LNCaP clone FGC (cell line): ENCODE measurements at places on chromosomes 4 and X.

DNA sequence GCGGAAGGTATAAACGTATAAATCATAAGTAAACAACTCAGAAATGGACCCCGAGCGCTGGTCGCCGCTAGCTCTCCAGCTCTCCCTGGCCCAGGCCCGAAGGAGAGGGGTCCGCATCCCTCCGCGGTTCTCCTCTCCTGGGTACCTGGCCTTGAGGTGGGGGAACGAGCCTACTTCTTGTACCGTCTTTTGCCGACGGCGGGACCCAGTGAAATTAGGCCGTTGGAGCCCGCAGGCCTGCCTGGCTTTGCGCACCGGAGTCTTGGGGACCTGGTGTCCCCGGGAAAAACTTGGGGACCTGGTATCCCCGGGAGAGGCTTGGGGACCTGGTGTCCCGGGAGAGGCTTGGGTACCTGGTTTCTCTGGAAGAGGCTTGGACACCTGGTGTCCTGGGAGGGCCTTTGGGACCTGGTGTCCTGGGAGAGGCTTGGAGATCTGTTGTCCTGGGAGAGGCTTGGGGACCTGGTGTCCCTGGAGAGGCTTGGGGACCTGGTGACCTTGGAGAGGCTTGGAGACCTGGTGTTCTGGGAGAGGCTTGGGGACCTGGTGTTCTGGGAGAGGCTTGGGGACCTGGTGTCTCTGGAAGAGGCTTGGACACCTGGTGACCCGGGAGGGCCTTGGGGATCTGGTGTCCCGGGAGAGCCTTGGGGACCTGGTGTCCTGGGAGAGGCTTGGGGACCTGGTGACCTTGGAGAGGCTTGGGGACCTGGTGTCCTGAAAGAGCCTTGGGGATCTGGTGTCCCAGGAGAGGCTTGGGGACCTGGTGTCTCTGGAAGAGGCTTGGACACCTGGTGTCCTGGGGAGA is 12.0 kb downstream of the SHOX start:
- DNase-seq = no peak

DNA sequence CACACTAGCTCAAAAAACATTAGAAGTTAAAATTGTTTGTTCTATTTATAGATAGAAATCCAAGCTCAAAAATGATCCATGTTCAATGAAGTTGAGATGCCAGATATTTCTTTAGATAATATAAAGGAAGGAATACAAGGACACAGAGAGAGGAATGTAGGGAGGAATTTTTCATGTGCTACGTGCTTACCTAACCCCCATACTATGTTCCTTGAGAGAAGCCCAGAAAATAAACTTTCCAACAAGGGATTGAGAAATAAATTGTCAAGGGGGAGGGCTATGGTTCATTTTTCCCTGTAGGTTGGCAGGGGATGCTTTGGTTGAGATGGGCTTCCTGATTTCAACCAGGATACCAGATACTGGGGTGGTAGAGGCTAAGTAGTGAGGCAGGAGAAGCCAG is 15.6 kb upstream of the ADH5 start:
- DNase-seq = no peak

DNA sequence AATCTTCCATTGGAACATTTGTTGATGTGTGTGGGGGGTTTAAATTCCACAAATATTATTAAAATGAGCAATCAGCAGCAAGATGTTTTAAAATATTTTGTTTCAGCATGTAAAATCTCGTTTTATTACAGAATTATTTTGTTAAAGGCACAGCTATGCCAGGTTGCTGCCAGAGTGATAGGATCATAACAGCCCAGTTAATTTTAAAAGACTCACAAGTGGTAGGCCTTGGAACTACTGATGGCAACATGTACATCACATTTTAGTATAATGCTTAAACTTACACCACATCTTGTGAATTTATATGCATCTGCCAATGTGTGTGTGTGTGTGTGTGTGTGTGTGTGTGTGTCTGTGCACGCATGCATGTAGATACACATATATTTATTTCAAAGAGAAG is 97.8 kb upstream of the SPRY1 start:
- no peak for DNase-seq

DNA sequence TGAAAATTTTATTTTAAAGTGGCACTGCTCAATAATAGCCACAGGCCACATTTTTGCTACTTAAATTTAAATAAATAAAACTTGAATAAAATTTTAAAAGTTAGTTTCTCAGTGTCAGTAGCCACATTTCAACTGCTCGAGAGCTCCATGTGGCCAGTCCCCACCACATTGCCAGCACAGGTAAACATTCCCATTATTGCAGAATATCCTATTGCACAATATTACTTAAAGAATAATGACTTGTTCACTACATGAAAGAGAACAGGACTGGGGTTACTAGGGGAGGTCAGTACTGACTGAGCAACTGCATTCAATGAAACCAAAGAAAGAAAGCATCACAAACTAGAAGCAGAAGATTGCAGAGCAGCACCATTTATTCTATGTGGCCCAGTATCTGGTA is 2201.6 kb upstream of the TENM3 start:
- DNase-seq = no peak

DNA sequence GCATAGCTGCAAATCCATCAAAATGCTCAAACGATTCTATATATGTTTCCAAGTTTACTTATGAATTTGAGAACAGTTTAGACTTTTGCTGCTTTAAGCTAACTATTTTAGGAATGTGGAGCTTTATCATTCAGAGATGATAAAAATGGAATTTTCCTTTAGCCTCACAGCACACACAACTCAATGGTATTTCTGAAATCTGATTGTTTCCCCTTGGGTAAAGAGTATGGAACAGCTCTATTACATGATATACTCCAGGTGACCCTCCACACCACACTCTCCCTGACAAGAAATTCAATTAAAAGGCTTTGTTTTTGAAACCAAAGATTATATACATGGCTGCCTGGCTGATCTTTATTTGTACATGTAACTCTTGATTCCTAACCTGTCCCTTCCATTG is 120.0 kb downstream of the LUZP4 start:
- no peak for DNase-seq
